Gastrocnemius medialis (tissue), 4 donors: ENCODE measurements at places on chromosomes 13 and 19. TPM values are rescaled to one million over a fixed set of nuclear protein-coding genes. Genes with fewer than 3 reads are reported as not detected.

- DNase-seq, result no peak
Observed at GRCh38 chr19:17868669-17869068, 3.1 kb upstream of the SLC5A5 start.

Gene NXNL1
- total RNA-seq, result not detected

Gene PCDH9
- total RNA-seq, result 2.1 TPM

Gene KLK1
- not detected for total RNA-seq

GRCh38 chr13:75583091-75583490 is 33.5 kb downstream of the UCHL3 start:
- DNase-seq, result no peak

GRCh38 chr13:51425410-51426042 is 27.3 kb downstream of the INTS6 start:
- no peak for DNase-seq

- no peak for DNase-seq
Observed at GRCh38 chr19:53906211-53907192, 2.6 kb upstream of the CACNG7 start.

Gene FCAR
- total RNA-seq, result 0.41 TPM

Gene FGF22
- total RNA-seq, result not detected

DNA sequence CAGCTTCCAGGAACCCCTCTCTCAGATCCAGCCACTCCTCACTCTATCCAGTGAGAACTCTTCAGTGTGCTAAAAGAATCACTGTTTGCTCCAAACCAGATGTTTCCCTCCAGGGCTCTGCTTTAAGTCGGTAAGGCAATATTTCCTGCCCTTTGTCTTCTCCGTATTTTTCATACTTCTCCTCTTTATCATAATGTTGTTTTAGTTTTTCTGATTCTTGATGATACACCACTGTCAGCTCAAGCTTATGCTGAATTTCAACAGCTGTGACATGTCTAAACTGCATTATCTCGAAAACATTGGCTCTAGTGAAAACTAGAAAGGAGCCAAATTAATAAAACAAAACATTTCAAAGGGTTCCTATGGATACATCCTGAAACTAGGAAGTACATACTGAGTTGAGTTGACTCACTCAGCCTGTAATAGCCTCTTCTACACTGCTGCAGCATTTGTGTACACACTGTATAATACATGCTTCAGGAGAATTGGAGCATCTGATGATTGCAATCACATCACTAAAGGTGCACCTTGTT is 39.8 kb downstream of the GPR180 start:
- no peak for DNase-seq

Gene PSPN
- total RNA-seq, result 0.44 TPM

DNA sequence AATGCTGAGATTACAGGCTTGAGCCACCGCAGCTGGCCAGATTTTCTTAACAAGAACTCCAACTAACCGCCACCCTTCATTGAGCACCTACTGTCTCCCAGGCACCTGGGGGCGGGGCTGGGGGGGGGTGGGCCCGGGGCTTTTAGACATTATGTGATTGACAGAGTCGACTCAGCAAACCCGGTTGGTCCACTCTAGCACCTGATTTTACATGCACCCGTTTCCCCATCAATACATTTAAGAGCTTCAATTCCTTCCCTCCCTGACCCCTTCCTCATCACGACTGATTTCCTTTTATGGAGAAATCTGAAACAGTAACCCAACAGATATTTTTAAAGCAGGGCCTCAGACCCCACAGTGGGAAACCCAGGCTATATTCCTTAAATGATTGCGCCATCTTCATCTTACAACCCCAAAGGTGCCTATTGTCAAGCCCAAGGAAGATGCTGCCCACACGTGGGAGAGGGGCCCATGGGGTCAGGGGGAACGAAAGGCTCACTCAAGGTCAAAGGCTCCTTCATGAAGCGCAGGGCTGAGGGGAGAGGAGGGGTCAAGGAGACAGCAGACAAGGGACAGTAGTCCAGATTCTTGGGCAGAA is 1.8 kb downstream of the INSR start:
- no peak for DNase-seq

GRCh38 chr13:112171570-112171965 is 104.6 kb downstream of the SOX1 start:
- no peak for DNase-seq

- DNase-seq, result no peak
Observed at GRCh38 chr19:3849092-3849491, 19.7 kb downstream of the ZFR2 start.
